ENCODE measurements at places on chromosomes 2 and 18.

- DNase-seq: no peak
Measured at GRCh38 chr2:74719066-74719465, 65.0 kb downstream of the SEMA4F start.

GRCh38 chr18:9101730-9102507 is 580 bp upstream of the NDUFV2 start:
- no peak for DNase-seq

DNA sequence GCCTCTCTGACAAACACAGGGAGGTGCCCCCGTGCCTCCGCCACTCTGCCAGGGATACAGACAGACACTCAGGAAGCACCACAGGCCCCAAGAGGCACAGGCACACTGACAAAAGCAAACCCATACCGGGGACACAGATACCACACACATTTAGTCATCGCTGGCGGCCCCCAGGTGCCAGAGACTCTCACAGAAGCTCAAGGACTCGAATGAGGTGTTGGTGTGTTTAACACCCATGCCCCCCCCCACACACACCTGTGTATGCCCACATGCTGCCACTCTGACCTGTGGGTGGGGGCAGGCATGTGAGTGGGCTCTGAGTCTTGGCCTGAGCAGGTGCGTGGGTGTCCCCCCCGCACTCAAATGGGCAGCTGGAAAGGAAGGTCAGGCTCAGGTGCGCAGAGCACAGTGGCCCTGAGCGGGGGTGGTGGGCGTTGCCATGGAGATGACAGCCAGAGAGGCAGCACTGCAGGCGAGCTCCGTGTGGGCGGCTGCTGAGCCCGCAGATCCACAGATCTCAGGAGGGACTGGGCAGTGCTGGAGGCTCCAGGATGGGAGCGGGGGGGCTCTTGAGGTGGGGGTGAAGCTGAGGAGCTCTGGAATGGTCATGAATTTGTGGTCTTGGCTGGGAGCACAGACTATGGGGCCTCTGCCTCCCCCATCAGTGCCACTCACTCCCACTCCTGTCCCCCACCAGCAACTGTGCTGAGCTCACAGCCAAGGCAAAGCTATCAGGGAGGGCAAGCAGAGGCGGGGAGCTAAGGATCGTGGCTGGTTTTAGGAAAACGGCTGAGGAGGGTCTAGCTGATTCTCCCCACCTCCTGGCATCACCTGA is 73.9 kb upstream of the TAF1B start:
- no peak for DNase-seq

GRCh38 chr18:36419188-36419899 is 121.8 kb downstream of the FHOD3 start:
- no peak for DNase-seq

GRCh38 chr18:35553300-35553699 is 28.2 kb upstream of the GALNT1 start:
- no peak for DNase-seq

DNA sequence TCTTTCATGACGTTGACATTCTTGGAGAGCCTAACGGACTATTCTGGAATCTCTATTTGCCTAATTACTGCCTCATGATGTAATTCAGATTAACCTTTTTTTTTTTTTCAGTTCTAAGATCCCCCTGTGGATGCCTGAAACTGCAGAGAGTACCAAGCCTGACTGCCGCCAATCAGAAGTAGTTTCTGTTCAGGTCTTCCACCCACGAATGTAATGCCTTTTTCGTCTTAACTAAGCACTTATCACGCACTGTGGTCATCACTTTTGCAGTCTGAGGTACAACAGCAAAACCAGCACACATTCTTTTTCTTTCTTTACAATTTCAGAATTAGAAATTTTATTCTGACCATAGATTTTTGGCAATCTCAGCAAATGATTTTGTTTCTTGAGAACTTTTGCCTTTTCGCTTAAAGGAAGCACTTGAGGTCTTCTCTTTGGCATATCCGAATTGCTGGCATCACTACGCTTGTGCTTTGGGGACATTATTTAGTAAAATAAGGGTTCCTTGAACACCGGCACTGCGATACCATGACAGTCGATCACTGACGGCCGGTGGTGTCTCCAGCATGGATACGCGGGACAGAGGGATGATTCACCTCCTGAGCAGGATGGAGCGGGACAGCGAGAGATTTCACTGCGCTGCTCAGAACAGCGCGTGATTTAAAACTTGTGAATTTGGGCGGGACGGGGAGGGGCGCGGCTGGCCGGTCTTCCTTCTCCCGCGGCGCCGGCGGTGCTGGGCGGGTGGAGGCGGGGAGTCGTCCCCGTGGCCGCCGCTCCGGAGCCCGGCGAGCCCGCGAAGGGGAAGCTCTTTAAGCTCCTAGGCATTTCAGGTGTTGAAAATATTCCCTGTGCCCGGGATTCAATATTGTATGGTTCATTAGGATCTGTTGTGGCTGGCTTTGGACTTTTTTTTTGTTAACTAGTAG is 32.0 kb upstream of the GPR55 start:
- no peak for DNase-seq

- no peak for DNase-seq
Measured at GRCh38 chr2:95058989-95059641, 33.6 kb downstream of the MAL start.

GRCh38 chr2:55175254-55176093 is 56.6 kb downstream of the CLHC1 start:
- no peak for DNase-seq

DNA sequence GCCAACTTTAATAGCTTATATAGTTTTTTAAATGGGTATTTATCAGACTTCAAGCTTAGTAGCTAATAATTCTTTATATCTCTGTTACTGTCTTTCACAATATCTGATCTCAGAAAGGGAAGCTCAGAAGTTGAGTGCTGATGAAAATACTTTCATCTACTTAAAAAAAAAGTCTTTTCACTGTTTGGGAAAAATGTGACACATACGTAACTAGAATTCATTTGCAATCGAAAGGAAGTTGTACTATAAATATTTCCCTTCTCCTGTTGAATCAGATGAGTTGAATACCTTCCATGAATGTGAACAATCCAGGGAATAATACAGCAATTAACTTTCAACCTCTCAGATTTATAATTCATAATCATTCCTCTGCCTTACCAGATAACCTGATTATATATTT is 811 bp upstream of the SCG2 start:
- no peak for DNase-seq

DNA sequence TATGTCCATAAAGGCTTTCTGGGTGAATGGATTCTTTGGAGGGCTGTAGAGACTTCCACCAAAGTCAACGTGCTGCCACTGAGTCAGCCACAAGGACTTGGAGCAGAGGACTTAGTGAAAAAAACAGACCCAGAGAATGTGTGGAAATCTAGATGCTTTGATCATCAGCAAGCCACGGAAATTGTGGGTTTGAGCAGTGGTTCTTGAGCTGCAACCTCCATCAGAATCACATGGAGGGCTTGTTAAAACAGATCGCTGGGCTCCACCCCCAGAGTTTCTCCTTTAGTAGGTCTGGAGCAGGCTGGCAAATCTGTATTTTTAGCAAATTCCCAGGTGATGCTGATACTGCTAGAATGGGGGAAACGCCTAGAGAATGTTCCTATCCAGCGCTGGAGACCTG is 95.3 kb downstream of the RBM43 start:
- no peak for DNase-seq

- DNase-seq: no peak
Measured at GRCh38 chr2:9300214-9300613, 93.6 kb downstream of the ASAP2 start.

- no peak for DNase-seq
Measured at GRCh38 chr2:215461836-215462532, 26.1 kb upstream of the FN1 start.

- DNase-seq: peak; percentile 41
Measured at GRCh38 chr2:118882693-118883336, 35.4 kb upstream of the EN1 start.

- no peak for DNase-seq
Measured at GRCh38 chr2:11071939-11072338, 83.3 kb upstream of the SLC66A3 start.
